ENCODE measurements at places on chromosomes 1 and 21. TPM values are rescaled to one million over a fixed set of nuclear protein-coding genes. Genes with fewer than 3 reads are reported as not detected.

Gene MLLT11
- total RNA-seq, result 3.5 TPM

Gene CGN
- total RNA-seq, result 3.3 TPM

GRCh38 chr1:41536361-41536802 is 51.9 kb upstream of the EDN2 start:
- DNase-seq, result no peak

GRCh38 chr1:8742022-8742924 is 75.2 kb downstream of the RERE start:
- no peak for DNase-seq

- DNase-seq, result no peak
These were observed 154.1 kb downstream of the TGFBR3 start for GRCh38 chr1:91731815-91732214.

DNA sequence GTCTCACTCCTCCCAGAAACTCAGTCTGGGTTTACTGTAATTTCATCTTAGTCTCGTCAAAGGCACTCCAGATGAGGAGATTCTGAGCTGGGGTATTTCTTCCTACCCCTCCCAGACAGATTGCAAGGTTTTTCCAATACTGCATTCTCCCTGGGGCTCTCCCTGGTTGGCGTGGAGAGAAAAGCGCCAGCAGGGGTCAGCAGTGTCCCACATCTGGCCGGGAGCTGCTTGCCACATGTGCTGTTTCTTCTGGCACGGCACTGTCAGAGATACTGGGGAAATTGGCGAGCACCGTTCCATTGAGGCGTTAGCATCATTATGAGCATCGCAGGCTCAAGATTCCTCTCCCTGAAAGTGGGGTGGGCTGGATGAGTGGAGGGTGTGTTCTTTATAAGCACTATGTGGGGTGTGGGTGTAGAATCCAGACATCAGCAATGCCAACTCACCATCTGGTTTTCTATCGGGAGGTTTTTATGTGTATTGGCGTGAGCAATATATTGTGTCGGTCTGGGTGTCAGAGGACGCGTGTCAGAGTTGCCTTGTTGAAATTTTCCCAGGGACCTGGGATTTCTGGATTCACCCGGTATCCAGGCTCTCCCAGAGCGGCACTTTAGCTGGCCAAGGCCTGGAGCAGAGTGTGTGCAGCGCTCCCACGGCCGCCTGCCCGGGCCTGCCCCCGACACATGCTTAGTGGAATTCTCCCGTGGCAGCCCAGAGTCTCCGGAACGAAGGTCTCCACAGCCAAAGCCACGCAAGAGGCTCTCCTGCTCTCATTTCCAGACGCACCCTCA is 8.0 kb upstream of the NAV1 start:
- peak; percentile 94 for DNase-seq

Gene CLCA1
- not detected for total RNA-seq

- DNase-seq, result no peak
These were observed 20.0 kb downstream of the AHCYL1 start for GRCh38 chr1:110004583-110004982.

- no peak for DNase-seq
These were observed 28.3 kb downstream of the VWA5B1 start for GRCh38 chr1:20318971-20319370.

Gene TADA1
- 11.1 TPM for total RNA-seq

- no peak for DNase-seq
These were observed 23.9 kb downstream of the CACHD1 start for GRCh38 chr1:64493831-64494230.

Gene AVPR1B
- not detected for total RNA-seq

DNA sequence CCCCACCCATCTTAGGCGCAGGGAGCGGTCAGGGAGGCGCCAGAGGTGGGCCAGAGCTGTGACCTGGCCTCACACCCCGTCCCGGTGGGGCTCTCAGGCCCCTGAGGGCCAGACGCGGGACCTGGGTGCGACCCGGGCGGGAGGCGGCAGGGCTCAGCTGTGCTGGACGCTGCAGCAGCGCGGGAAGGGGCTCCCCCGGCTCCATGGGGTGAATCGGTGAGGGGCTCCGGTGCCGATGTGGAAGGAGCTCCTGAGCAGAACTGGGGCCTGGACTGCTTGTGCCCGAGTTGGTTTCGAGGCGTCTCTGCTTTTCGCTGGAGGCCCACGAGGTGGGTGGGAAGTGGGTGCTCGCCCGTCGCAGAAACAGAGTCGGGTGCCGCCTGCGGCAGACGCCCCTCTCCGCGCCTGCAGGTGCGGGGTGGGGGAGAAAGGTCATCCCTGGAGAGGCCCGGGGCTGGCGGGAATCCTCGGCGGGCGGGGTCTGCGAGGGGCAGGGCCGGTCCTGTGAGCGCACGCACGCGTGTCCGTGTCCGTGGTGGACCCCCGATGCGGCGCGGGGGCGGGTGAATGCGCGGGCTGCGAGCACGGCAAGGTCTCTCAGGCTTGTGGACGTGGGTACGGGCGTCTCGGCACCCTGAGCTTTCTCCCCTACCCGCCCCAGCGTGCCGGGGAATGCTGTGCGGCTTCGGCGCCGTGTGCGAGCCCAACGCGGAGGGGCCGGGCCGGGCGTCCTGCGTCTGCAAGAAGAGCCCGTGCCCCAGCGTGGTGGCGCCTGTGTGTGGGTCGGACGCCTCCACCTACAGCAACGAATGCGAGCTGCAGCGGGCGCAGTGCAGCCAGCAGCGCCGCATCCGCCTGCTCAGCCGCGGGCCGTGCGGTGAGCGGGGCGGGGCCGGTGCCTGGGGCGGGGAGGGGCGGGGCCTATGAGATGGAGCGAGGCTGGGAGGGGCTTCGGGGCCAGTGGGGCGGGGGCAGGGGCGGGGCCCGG is 20.4 kb downstream of the AGRN start:
- DNase-seq, result peak; percentile 63

Gene TMEM201
- 17.2 TPM for total RNA-seq

DNA sequence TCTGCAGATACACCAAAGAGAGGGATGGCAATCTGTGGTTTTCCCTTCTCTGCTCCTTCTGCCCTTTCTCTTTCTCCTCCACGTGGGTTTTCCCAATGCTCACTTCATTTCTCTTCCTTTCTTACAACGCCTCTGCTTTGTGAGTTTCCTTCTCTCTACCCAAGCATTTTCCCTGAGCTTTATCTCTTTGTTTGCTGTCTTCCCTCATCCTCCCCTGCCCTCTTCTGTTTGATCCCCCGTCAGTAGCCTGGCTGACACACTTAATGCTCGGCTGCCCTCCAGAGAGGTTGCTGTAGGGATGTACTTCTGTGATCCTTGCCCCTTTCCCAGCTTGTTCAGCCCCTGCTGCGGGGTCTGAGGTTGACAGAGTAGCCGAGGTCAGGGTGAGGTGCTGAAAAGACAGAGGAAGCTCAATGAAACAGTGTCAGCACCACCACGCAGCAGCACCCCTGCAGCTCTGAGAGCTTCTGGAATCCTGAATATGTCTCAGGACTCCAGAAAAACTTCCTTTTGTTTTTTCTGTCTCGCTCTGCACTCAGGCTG is 6.0 kb downstream of the EDARADD start:
- peak; percentile 28 for DNase-seq

- peak; percentile 91 for DNase-seq
These were observed 34.8 kb upstream of the PRELP start for GRCh38 chr1:203440771-203441170.

- DNase-seq, result no peak
These were observed 834.3 kb downstream of the KCNT2 start for GRCh38 chr1:195773931-195774330.

Gene MAP10
- 2.1 TPM for total RNA-seq

DNA sequence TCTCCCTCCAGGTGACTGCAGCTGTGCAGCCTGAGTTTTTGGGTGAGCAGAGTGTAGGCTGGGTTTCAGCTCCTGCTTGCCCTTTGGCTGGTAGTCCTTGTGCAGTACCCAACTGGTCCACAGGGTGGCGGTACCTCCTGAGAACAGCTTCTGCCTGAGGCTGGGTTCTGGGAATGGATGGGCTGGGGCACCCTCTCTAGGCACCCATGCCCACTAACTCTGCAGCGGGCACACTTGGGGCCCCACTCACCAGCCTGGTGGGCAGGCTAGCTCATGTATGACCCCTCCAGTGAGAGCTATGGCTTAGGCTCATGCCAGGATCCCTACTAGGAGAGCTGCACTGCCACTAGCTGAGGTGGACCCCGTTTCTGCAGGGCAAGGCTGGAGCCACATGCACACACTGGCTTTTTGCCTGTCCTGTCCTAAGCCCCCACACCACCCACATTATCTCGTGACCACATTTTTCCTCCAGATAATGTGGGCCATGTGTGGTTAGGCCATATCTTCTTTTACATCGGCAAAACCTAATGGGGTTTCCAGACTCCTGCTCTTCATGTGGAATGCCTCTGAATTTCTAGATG is 15.5 kb upstream of the GSTM4 start:
- peak; percentile 89 for DNase-seq

DNA sequence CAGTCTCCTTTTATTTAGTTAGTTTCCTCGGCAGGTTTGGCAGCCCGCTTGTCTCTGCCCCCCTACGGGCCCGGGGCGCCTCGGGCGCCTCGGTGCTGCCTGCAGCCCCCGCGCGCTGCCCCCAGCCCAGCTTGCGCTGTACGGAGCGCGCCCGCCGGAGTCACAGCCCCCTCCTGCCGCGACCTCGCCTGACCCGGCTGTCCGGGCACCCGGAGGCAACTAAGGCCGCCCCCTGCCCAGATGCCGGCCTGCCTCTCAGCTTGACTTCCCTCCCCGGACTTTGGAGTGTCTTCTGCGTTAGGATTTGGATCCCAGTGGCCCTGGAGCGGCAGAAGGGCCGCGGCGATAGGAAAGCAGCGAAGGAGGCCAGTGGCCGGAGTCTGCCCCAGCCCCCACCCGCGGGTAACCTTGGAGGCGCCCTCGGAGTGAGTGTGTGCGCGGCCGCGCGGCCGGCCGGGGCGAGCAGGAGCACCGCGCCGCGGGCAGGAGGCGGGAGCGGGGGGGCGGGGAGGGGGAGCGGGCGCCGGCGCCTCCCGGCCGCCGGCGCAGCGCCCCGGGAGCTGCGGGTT is 7.6 kb downstream of the CDKN2C start:
- no peak for DNase-seq

Gene SYT6
- total RNA-seq, result not detected

GRCh38 chr1:34163792-34164731 is 968 bp downstream of the CSMD2 start:
- no peak for DNase-seq

GRCh38 chr1:115166531-115167091 is 77.3 kb upstream of the TSPAN2 start:
- no peak for DNase-seq
